ENCODE measurements at places on chromosomes 6 and 20.

DNA sequence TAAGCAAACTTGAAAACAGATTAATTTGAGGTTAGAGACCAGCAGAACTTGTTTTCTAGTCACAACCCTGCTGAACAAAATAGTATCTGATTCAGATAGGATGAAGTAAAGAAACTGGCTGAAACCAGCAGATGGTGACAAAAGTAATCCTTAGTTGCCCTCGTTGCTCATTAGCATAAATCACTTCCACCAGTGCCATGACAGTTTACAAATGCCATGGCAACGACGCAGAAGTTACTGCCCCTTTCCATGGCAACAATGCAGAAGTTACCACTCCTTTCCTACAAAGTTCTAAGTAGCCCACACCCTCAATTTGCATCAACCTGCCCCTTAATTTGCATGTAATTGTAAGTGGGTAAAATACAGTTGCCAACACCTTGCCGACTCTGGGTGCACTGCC lies 23.7 kb downstream of the SNRPB start:
- no peak for DNase-seq

GRCh38 chr6:22028403-22029090 lies 268.3 kb downstream of the PRL start:
- no peak for DNase-seq

- DNase-seq: no peak
Observed at GRCh38 chr20:60206259-60206658, 248.0 kb downstream of the CDH26 start.

DNA sequence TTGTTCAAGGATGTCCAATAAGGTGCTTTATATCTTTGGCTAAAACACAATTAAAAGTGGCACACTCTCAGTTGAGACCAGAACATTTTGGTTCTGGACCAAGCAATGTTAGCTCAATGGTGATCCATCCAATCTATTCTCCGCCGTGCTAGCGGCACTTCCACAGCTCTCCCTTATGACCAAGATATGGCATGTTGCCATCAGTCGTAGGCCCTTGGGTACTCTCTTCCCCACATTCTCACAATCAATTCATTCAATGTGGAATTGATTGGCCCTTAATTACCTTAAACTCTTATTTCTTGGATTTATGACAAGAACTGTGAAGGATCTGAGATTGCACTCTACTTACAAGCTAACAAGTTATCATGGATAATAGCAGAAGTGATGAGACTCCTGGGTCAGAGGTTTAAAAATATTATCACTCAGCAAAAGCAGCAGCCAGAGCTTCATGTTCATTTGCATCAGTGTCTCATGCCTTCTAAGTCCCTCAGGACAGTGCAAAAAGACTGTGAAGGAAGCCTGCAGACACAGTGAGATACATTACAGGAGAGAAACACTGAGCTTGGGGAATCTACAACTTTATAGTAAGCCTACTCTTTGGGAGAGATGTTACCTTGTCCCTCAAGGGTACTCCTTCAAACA lies 80.0 kb upstream of the ARG1 start:
- DNase-seq: no peak

- no peak for DNase-seq
Observed at GRCh38 chr6:169339025-169339424, 85.4 kb upstream of the THBS2 start.

DNA sequence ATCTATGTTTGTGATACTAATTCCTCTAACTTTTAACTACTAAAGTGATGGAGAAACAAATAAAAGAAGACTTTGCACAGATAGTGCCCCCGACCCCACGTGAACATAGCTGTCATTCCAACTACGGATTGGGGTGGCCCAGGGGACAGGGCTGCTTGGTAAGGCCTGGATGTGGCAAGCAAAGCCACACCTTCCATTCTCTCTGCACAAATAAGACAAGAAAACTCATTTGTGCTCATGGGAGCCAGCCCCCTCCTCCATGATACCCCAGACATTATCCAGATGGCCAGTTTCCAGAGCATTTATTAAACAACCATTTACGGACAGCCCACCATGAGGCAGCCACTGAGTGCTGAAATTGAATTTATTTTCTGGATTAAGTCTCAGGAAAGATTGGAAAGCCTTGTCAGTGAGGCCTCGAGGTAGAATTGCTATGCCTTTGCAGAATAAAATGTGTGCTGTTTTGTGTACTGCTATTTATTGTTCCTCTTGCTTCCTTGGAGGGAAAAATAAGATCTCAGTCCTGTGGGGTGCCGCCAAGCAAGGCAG lies 151.2 kb downstream of the UNC5CL start:
- no peak for DNase-seq

DNA sequence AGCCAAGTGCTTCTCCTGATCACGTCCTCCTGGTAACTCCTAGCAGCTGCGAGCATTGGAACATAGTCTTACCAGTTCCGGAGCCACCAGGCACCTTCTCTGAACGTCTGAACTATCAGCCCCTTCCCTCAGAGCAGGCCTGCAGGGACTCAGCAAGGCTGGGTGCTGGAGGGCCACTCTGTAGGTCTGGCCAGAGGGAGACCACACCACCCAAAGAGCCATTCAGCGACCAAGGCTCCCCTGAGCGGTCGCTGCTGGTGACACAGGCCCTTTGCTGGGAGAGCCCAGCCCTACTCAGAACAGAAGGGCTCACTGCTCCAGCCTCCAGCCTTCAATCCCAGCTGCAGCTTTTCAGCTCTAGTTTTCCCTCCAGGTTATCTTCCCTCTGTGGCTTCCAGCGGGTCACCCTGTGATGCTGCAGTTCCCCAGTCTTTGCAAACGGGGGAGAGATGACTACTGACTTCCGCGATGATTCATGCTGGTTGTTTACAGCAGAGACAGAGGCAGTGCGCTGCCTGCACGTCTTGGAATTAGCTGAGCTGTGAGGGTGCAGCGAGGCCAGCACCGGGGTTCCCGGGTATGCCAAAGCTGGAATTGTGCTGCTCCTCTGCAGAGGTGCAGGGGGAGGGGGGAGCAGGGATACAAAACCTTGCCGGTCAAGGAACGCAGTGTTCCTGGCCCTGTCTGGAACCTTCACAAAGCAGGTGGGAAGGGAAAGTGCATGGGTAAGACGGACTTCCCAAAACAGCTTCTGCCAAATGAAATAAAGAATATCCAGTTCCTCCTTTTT lies 161.4 kb downstream of the LY86 start:
- no peak for DNase-seq

DNA sequence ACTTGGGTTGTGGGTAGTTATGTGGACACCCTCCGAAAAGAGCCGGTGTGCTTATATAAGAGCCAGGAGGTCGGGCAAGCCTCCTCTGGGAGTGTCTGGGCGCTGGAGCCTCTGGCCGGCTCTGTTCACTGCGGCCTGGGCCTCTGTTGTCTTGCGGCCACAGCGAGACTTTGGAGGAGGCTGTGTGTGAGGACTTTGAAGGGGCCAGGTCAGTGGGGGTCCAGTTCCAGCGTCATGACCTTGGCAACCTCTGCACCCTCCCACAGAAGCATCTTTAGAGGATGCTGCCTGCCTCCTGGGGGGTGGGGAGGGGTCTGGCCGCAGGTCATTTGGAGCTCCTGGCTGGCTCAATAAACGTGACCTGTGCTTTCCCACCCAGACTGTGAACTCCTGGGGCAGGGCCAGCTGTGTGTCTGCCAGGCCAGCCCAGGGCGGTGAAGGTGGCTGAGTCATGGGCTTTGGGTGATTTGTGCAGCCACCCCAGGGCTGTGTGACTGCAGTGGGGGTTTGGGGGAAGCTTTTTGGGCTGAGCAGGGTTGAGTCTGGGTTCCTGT lies 1.2 kb downstream of the TCEA2 start:
- no peak for DNase-seq

- peak; percentile 48 for DNase-seq
Observed at GRCh38 chr6:34358389-34358905, 34.0 kb downstream of the NUDT3 start.

DNA sequence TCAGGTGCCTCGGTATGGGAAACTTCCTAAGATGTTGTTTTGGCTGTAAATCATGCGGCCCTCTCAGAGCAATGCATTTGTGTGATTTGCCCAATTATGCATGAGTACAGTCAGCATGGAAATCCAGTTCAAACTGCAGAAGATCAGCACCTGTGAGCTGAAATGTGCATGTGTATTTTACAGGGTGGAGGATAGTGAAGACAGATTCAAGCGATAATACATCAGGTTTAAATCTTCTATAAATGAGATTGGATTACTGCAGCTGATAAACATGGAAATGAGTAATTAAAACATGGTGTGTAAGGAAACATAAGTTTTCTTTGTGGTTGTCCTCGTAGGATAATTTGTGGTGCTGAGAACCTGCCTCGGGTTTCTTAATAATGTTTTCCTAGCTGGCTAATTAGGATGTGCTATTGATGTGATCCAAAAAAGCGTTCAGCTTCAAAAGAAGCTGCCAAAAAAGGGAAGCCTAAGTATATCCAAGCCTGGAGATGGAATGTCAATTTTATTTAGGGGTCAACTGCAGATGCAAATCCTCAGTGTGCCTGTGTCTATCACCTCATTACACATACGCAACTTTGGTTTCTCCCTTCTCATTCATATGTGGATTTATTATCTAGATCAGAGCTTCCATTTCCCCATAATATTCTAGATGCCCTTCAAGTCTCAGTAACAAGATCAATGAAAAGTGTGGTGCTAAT lies 117.1 kb upstream of the CCDC28A start:
- DNase-seq: no peak

GRCh38 chr20:59435518-59435917 lies 135.1 kb downstream of the EDN3 start:
- DNase-seq: no peak

DNA sequence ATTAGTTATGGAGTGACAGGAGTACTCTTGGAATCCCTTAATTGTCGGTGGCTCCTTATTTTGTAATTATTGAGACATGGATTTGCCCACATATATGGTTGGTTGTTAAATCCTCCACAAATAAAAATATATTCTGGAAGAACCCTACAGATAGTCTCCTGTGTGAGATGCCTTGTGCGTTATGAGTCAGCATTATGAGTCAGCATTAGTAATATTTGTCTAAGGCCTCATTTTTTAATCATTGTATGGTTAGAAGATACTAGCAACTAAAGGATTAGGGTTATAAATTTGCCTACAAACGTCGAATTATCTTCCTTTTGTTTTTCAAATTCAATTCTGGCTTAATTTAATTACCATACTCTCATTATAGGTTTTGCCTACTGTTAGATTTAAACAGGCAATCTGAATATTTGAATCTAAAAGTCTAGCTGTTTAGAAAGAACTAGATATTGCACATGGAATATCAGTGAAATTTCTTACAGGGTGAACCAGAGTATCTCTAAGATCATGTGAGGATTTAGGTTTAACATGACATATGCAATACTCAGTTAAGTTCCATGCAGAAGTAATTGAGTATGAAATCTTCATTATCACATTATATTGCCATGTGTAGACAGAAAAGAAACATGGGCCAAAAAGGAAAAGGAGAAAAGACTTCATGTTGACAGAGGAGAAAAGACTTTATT lies 5.9 kb downstream of the C6orf58 start:
- DNase-seq: no peak

- DNase-seq: no peak
Observed at GRCh38 chr6:165877192-165877591, 214.2 kb upstream of the PDE10A start.

GRCh38 chr20:44231193-44231592 lies 15.9 kb upstream of the GDAP1L1 start:
- DNase-seq: no peak

DNA sequence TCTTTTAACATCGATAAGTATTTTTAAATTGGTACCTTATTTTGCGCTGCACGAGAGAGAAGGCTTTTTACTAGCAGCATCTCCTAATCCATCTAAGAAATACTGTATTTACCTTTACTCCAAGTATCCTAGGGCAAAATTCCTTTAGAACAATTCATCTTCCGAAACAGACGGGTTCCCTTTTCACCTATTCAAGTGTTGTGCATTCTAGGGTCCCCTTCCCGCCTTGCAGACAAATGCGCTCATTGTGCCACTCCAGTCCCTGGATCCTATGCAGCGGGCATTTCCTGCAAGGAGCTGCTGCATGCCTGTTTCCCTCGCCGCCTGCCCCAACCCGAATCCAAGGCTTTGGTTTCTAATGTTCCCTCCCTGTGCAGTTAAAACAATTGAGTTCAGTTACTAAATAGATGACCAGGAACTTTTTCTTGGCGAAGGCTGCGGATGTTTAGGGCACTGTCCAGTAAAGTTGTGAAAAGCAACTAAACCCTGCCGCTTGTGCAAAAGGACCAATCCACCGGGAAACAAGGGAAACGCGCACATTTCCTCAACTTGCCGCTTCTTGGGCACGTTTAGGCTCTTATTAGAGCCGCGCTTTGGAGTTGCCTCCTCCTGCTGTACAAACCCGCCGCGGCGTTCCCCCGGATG lies 556 bp upstream of the SCAF8 start:
- DNase-seq: peak; percentile 62

GRCh38 chr20:57593134-57593886 lies 26.9 kb downstream of the ZBP1 start:
- no peak for DNase-seq

DNA sequence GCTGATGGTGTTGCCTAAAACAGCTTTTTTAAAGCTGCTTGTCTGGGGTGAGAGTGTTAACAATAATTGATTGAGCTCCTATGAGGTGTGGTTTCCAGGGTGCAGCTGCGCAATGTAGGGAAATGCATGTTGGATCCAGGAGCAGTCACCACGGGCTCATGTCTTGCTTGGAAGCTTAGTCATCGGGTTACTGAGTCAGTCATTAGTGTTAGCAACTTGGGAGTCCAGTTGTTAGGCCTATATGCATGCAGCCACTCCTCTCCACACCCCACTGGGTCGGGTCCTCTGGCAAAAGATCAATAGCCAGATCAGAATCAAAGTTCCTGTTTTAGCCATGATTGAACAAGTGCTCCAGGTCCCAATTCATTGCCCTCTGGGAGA lies 271.7 kb upstream of the CHD6 start:
- no peak for DNase-seq

- no peak for DNase-seq
Observed at GRCh38 chr6:38824243-38824894, 109.3 kb downstream of the DNAH8 start.

DNA sequence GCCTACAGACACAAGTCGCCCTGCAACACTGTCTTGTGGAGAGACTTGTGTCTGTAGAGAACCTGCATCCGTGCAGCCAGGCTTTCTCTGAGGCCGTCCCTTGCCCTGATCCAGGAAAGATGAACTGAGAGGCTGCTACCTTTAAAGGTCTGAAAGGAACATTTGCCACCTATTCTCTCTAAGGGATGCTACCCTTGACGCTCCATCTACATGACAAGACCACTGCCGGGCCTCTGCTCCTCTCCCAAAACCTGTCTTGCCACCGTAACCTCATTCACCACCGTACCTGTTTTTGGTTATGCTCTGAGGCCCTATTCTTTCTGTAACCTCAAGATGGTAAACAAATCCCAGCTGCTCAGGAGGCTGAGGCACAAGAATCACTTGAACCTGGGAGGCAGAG lies 73.9 kb downstream of the FOXF2 start:
- no peak for DNase-seq

GRCh38 chr6:4435981-4436445 lies 300.6 kb upstream of the ECI2 start:
- DNase-seq: no peak

GRCh38 chr6:126033696-126034095 lies 47.4 kb downstream of the TRMT11 start:
- DNase-seq: no peak

Data from NCI-H510A (cell line).